ENCODE measurements at places on chromosomes 3 and 15. TPM values are rescaled to one million over a fixed set of nuclear protein-coding genes. Genes with fewer than 3 reads are reported as not detected.

- no peak for DNase-seq
These were observed 39.3 kb upstream of the INSYN1 start for GRCh38 chr15:73792415-73792814.

TLNRD1 gene
- 43.1 TPM for total RNA-seq

- DNase-seq, result no peak
These were observed 111.4 kb upstream of the PLAAT1 start for GRCh38 chr3:193129607-193130006.

ACOX2 gene
- total RNA-seq, result 18.8 TPM

HTR3E gene
- not detected for total RNA-seq

SPG21 gene
- total RNA-seq, result 93.7 TPM

GOLGA8S gene
- 0.26 TPM for total RNA-seq

DNA sequence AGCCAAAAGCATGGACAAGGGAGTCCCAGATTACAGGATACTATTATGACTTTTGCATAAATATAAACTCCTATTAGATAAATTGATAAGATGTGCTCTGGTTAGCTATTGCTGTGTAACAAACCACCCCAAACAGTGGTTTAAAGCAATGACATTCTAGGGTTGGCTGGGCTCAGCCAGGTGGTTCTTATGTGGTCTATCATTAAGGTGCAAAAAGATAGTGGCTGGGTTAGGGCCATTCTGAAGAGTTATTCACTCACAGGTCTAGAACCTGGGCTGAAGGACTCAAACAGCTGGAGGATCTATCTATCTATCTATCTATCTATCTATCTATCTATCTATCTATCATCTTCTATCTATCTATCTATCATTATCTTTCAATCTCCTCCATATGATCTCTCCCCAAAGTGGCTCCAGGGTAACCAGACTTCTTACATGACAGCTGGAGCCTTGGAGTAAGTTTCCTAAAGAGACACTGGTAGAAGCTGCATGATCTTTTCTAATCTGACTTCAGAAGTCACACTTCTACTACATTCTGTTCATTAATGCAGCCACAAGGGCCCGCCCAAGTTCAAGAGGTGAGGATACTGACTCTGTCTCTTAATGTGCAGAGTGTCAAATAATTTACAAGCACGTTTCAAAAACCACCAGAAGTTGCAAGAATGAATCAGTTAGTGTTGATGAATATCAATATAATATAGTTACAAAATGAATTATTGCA is 74.9 kb upstream of the XCR1 start:
- DNase-seq, result no peak

TRPM1 gene
- total RNA-seq, result 0.93 TPM

KBTBD13 gene
- not detected for total RNA-seq

- no peak for DNase-seq
These were observed 641.5 kb upstream of the EPHA6 start for GRCh38 chr3:96172917-96173316.

DNA sequence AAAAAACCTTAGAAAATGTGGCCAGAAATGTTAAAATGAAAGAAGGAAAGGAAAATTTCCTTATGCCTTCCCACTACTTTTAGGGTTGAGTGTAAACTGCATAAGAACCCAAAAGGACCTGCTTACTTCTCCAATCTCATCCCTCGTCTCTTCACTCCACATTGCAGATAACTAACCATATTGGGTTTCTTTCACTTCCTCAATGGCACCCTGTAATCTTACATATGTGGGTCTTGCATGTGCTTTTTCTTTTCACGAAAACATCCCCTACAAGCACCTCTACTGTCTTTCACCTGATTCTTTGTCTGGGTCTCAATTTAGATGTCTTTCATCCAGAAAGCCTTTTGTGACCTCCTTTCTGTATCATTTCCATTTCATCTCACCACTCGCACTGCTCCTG is 23.1 kb downstream of the EOMES start:
- no peak for DNase-seq

GRCh38 chr3:142278451-142278850 is 53.1 kb upstream of the GK5 start:
- DNase-seq, result no peak

ADGRG7 gene
- total RNA-seq, result not detected
